Peyer's patch (tissue), 4 donors: ENCODE measurements at places on chromosomes 4 and X. TPM values are rescaled to one million over a fixed set of nuclear protein-coding genes. Genes with fewer than 3 reads are reported as not detected.
A peak's percentile ranks its signal among the peaks of the same experiment; 100 is the strongest.

- DNase-seq = no peak
These were observed 219.2 kb downstream of the MAML3 start for GRCh38 chr4:139934708-139935195.

DNA sequence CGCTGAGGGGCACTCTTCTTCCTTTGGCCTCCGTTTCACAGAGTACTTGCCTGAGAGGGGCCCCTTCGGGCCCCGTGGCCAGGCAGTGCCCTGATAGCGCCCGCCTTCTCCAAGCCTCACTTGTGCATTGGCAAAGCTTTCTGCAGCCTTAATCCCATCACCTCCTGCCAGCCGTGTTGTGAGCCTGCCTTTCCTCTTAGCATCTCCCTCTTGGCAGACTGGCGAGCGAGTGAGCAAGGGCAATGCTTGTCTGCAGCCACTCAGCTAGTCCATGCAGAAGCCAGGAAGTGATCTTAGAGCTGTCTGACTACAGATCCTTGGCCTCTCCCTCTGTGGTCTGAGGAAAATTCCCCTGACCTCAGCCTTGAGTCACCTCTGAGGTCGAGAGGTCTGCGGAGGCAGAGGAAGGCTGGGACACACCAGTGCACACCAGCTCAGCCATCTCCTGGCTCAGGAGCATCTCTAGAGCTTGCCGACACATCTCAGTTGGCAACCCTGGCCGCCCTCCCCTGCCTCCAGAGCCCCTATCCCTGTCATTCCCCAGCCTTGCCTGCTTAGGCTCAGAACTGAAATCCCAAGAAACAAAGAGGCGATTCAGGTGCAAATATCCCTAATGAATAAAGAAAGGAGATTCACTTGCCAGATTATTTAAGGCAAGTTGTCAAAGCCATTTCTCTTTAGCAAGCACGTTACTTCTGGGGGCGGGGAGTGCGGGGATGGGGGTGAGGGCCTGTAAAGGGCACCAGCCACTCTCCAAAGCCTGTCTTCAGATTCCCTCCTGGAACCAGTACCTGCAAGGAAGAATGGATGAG, 143.5 kb upstream of the MAMLD1 start:
- DNase-seq = no peak

DNA sequence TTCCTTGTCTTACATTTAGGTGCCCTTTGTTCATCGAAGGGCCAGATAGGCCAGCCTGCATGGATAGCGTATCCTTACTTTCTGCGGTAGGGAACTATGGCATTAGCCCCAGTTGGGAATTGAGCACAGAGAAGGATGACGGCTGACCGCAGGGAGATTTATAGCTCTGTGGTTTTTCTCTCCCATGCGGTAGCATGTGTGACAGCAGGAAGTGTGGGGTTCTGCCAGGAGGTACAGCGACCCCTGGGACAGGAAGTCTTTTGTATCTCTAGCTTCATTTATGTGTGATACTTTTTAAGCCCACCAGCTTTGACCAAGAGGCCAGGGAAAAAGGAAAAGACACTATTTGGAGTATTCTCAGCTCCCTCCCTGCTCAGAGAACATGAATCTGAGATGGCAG, 33.1 kb downstream of the GAB3 start:
- DNase-seq = peak; percentile 60

- DNase-seq = no peak
These were observed 152.2 kb downstream of the SPATA18 start for GRCh38 chr4:52203351-52203750.

- no peak for DNase-seq
These were observed 26.6 kb upstream of the MAP3K15 start for GRCh38 chrX:19541931-19542330.

- no peak for DNase-seq
These were observed 45.3 kb downstream of the TENM3 start for GRCh38 chr4:182288534-182288933.

GRCh38 chrX:114798907-114799306, 215.0 kb downstream of the HTR2C start:
- no peak for DNase-seq

DNA sequence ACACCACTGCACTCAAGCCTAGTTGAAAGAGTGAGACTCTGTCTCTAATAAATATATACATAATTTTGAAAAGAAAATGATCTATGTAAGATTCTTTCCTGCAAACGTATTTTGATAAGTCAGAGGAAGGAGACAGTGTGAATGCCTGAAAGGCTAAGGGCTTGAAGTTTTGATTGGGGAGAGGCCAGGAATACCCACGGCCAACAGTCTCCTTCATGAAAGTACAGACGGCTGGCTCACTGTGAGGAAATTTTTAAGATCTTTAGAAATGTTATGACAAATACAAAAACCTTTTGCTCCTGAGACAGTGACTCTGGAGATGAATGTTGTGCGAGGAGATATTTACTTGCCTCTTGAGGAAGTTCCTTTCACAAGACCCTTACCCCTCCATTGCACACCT, 111.4 kb upstream of the KLHL13 start:
- no peak for DNase-seq

- DNase-seq = no peak
These were observed 10.6 kb downstream of the ABCD1 start for GRCh38 chrX:153735274-153735673.

GRCh38 chrX:36908801-36909675, 99.1 kb upstream of the FAM47C start:
- DNase-seq = no peak

- DNase-seq = no peak
These were observed 52.5 kb upstream of the PROM1 start for GRCh38 chr4:16136311-16136710.

DNA sequence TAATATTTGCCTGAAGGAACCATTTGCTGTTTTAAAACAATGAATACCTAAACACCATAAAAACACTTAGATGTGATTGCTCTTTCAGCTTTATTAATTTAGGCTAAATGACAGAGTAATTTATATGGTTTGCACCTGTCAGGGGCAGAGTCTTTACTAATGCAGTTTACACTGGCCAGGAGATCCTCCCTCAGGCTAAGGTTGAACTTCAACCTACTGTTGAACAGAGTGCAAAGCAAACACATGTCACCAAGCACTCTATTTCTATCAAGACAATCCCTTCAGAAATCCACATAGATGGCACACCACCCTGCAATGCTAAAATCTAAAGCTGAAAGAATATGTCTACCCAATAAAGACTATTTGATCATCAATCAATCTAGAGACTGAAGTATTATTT, 147.3 kb downstream of the KLHL13 start:
- DNase-seq = no peak

Gene OGT
- total RNA-seq = 118 TPM

Gene VCX
- not detected for total RNA-seq

Gene TEX13B
- not detected for total RNA-seq
